ENCODE measurements at places on chromosomes 2 and 18. TPM values are rescaled to one million over a fixed set of nuclear protein-coding genes. Genes with fewer than 3 reads are reported as not detected.

The GALNT5 gene
- total RNA-seq, result 1.8 TPM

The NAT8 gene
- not detected for total RNA-seq

The IL36B gene
- not detected for total RNA-seq

The NDC80 gene
- 10.9 TPM for total RNA-seq

The CXCR2 gene
- total RNA-seq, result not detected

The RAX gene
- not detected for total RNA-seq

The TMEM198 gene
- 0.62 TPM for total RNA-seq
